Islet precursor cell (in vitro differentiated cells): ENCODE measurements at places on chromosomes 3 and 15.

DNA sequence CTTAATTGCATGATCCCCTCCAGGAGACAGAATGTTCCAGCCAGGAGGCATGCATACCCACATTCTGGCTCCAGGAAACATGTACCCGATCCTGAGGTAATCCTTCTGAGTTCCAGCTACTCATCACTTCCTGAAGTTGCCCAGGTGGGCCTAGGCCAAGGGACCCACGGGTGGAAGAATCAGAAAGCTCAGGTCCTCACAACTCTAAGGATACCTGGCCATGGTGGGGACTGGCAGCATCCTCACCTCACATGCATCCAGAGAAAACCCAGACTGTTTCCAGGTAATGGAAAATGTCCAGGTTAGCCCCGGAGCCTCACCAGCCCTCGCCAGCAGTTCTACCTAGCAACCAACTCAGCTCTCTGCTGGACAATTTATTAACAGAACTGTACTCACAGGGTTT lies 78.2 kb downstream of the DAPK2 start:
- peak; percentile 39 for DNase-seq

DNA sequence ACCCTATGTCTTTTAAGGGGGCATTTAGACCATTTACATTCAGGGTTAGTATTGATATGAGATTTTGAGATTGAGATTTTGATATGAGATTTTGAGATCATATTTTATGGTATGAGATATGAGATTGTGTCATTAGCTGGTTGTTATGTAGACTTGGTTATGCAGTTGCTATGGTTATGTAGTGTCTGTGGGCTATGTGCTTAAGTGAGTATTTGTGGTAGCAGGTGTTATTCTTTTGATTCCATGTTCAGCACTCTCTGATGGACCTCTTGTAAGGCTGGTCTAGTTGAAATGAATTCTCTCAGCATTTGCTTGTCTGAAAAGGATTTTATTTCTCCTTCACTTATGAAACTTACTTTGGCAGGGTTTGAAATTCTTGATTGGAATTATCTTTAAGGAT lies 225.4 kb downstream of the SATB1 start:
- no peak for DNase-seq

DNA sequence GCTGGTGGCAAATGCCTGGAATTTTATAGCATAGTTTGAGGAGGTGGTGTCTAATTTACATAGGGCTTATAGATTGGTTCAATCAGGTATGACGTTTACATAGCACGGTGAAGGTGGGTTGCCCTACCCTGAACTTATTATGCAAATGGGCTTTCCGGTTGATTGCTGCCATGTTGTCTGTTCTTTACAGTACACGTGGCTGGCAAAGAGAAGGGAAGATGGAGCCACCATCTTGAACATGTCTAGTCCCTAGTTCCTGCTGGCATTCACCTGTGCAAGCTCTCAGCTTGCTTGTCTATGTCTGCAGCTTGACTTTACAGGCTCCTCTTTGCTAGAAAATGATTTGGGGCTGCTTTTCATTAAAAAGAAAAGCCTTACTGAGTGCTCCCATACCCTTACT lies 14.0 kb upstream of the STAC start:
- no peak for DNase-seq

DNA sequence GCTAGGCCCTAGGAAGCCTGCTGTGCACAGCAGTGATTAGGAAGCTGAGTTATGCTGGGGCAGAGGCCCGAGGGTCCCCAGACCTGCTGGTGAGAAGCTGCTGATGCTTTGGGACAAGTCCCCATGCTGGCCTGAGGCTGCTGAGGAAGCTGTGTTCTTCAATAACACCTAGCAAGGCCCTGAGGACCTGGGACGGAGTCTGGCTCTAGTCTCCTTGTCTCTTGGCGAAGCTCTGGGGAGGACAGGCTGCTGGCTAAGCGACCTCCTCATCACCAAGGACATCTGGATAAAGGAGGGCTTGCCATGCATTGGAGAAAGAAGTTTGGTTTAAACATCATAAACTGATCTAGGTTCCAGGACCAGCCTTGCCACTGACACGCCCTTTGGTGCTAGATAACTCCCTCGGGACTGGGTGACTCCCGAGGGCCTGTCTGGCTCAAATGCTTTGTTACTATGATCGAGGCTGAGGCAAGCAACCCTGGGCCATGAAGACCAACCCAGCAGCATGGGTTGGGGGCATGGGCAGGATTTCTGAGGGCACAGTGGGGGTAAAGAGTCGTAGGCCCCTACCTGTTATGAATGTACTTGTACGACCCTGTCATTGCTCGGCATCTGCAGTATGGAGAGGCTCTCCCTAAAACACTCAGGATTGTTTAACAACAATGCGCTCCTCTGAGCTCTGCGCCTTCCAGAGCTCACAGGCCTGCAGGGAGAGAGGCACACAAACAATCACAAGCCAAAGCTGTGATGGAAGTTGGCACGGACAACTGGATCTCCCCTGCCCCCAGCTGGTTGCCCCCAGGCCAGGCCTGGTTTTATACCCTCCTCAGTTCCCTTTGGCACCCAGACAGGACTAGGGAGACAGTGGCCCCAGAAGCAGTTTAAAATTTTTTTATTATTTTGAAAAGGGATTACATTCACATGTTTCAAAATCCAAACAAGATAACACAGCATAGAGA lies 64.4 kb downstream of the LINGO1 start:
- DNase-seq: no peak

- no peak for DNase-seq
Measured at GRCh38 chr15:48046813-48047438, 73.9 kb upstream of the SLC24A5 start.

- DNase-seq: no peak
Measured at GRCh38 chr3:113249111-113249510, 37.8 kb downstream of the BOC start.

DNA sequence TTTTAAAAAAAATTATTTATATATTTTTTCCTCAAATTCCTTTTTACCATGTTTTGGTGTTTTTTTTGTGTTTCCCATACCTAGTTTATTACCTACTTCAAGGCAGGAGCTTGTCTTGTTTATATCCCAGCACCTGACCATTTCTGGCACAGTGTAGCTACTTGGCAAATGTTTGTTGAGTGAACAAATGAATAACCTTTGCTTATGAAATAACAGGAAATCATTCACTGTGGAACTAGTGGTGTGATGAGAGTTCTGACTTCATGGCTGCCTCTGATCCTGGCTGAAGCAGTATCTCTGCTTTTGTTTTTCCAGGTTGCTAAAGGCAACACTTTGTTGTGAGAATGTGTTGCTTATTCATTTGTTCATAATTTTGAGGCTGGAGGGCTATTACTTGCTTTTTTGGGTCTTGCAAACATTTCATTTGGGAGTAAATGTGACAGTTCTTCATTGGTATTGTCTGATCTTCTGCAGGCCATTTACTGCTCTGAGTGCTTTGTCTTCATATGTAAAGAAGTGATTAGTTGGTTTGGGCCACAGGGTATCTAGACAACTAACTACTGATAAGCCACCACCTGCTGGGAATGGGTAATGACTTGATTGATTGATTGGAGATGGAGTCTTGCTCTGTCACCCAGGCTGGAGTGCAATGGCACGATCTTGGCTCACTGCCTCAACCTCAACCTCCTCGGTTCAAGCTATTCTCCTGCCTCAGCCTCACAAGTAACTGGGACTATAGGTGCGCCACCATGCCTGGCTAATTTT lies 5.7 kb downstream of the RAD54L2 start:
- DNase-seq: no peak

GRCh38 chr3:60669636-60670035 lies 581.6 kb downstream of the FHIT start:
- no peak for DNase-seq

DNA sequence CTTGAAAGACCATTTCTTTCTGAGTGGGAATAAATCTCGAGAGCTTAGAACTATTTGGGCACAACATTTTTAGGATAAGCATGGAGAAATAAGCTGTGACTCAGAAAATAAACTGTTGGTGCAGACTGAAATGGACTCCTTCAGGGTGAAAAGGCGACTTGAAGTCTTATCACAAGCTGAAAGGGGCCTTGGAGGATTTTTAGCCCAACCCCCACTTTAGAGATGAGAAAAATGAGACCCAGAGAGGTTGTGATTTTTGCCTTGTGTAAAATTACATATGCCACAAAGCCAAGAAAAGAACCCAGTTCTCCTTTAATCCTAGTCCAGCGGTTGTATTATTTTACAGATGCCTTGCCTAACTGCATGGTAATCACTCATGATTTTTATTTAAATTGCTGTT lies 1.5 kb downstream of the ATP1B3 start:
- no peak for DNase-seq

DNA sequence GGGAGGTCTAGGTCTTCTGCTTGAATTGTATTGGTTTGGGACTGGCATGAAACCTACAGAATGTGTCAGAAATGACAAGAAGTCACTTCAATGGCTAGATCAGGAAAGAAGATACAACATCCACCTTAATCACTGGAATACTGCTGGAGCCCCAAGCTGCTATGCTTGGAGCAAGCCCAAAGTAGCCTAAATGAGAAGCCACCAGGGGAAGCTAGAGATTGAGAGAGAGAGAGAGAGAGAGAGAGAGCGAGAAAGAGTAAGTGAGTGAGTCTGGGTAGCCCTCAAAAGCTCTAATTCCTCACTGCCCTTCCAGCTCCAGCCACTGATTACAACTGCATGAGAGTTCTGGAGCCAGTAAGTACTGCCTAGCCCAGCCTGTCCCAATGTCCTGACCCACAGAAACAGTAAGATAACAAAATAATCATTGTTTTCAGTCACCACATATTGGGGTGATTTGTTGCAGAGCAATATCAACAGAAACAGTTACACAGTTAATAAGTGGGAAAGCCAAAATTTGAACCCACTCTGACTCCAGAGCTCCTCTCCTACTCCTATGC lies 529.2 kb upstream of the GOLIM4 start:
- no peak for DNase-seq

DNA sequence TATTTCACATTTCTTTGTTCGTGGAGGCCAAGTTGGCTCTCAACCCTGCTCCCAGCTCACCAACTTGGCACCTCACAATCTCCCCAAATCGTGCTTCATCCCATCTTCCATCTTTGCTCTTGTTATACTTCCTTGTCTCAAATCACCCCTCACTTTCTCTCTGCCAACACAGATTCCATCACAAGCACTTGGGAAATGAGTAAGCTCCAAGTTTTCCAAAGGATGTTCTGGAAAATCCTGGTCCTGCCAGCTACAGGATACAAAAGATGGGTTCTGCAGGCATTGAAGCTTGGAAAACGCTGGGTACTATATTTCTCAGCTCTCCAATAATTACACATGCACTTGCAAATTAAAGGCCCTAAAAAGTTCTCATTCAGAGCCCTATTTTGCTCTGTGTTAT lies 4.1 kb upstream of the TM4SF4 start:
- no peak for DNase-seq

DNA sequence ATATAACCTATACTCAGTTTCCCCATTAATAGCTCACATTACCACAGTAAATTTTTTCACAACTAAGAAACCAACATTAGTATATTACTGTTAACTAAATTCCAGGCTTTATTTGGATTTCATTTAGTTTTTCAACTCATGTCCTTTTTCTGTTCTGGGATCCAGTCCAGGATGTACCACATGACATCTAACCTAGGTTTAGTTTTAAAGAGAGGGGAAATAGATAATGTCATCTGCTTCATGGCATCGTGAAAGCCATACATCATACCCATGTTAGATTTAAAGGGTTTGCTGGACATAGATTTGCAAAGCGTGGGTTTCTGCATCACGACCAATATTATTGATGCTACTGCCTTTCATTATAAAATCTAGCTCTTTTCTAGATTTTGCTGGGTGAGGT lies 33.2 kb upstream of the RPP14 start:
- DNase-seq: no peak

GRCh38 chr3:196400331-196400730 lies 31.9 kb downstream of the UBXN7 start:
- no peak for DNase-seq

DNA sequence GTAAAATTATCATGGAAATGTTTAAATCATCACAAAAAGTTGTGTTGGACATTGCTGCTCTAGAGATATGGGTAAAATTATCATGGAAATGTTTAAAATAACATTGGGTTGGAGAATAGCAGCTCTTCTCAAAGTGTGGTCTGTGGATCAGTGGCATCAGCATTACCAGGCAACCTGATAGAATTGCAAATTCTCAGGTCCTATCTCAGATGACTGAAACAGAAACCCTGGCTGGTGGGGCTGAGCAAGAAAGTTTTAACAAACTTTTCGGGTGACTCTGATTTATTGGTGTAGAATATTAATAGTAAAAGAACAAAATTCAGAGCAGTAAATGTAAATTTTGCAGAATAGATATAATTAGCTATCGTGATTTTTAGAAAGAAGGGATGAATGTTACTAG lies 28.9 kb downstream of the NXPE3 start:
- DNase-seq: no peak

DNA sequence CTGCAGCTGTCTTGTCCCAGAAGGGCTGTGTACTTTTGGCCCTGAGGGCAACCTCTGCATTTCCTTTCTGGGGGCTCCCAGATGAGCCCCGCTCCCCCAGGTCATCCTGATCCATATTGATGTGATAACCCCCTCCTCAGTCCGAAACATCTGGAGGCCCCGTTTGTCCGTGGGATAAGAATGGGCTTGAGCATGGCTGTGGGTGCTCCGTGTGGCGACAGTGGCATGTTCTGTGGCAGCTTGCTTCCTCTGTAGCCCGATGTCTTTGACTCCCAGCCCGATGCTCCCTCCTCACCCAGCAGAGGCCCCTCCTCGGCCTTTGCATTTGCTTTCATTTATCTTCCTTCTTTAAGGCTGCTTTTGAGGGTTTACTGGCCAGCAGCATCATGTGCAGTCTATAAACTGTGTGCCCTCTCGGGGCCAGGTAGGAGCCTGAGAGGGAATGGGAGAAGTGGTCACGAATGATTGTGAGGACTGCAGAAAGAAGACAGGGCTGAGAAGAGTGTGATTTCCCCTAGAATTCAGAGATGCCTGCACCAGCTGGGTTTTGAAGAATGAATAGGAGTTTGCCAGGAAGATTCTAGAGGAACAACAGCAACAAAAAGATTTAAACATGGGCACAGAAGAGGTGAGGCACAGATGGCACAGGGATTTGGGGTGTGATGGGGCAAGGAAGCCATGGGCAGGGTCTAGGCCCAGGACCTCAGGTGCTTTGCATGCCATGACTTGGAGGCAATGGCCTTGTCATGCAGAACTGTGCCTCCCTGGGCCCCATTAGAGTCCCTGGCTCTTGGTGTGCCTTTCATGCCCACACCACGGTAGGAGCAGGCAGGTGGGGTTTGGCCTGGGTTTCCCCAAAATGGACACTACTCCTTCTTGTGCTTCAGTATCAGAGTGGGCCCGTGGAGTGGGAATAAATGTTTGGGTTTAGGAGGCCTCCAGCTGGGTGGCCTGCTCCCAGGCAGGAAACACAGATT lies 34.2 kb downstream of the APBA2 start:
- no peak for DNase-seq

- DNase-seq: peak; percentile 86
Measured at GRCh38 chr15:69794645-69795469, 302.9 kb downstream of the TLE3 start.
